ENCODE measurements at places on chromosomes 4 and X.

- DNase-seq = no peak
These were observed 52.1 kb upstream of the RHOH start for GRCh38 chr4:40144716-40145115.

DNA sequence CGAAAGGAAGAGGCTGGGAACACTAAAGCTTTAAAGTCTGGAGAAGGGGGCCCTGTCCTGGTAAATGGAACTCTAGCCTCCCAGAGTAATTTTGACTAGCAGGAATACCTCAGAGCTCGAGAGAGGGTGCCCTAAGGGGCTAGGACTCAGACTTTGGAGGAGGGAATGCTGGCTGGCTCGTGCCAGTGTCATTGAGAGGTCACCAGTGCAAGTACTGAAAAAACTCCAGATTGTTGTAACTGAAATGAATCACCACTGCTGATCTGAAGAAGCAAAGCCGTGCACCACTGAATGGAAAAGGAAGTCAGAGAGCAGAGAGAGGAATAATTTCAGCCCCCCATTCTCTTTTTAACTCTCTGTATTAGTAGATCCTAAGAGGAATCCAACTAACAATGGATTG is 690.2 kb downstream of the FAT4 start:
- DNase-seq = no peak

DNA sequence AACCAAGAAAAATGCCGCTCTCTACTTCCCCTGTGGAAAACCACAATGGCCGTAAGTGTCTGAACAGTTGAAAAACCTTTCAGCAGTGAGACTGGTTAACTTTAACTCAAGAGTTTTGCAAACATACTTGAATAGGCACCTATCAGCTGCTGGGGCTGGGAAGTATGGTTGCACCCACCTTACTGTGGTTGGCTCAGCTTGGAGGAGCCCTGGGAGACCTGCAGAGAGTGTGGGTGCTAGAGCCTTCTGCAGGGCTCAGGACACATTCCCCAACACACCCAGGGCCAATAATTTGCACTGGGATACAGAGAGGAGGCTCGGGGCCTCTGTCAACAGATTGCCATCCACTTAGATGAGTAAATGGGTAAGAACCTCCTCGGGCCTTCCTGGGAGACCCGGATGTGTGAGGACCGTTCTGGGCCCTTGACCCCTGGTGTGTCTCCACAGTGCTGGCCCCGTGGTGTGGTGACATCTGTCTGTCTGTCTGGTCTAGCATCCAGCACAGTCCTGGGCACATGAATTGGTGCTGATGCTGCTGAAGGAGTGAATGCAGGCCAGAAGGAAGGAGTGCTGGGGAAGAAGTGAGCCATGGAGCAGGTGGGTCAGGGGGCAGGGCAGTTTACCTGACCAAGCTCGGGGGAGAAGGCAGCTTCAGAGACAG is 46.5 kb downstream of the MAGEA1 start:
- no peak for DNase-seq

GRCh38 chr4:139841464-139842195 is 176.0 kb downstream of the MGST2 start:
- no peak for DNase-seq

GRCh38 chr4:166996216-166996615 is 238.1 kb downstream of the SPOCK3 start:
- no peak for DNase-seq

DNA sequence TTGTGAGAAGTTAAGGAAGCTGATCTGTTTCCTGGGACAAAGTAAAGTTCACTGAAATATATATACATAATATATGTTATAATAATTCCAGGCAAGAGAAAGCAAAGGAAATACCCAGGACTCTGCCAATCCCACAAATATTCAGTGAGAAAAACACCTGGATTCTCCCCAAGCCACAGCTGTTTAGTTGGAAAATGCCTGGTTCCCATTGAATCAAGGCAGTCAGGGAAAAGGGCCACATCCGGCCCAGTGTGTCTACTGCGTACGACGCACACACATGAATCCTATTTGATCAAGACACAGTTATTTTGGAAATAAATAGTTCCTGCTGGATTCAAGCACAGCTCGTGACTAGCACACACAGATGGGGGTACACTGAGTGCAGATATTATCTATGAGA is 6.3 kb upstream of the DCHS2 start:
- no peak for DNase-seq

DNA sequence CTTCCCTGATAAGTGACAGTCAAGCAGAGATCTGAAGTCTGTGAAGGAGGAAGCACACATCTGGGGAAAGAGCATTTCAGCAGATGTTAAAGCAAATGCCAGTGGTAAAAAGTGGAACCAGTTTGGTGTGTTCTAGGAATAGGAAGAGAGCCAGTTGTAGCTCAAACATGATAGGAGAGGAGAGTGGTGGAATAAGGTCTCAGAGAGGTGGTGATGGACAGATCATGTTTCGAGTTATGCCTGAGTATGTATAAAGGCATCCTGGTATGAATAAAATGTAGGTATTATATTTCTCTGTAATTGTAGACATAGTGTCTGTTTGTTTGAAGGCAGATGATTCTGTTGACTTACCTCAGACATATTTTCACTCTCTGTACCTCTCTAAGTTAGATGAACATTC is 89.1 kb downstream of the LARP7 start:
- DNase-seq = no peak

GRCh38 chr4:92255920-92256244 is 47.9 kb upstream of the GRID2 start:
- DNase-seq = no peak

DNA sequence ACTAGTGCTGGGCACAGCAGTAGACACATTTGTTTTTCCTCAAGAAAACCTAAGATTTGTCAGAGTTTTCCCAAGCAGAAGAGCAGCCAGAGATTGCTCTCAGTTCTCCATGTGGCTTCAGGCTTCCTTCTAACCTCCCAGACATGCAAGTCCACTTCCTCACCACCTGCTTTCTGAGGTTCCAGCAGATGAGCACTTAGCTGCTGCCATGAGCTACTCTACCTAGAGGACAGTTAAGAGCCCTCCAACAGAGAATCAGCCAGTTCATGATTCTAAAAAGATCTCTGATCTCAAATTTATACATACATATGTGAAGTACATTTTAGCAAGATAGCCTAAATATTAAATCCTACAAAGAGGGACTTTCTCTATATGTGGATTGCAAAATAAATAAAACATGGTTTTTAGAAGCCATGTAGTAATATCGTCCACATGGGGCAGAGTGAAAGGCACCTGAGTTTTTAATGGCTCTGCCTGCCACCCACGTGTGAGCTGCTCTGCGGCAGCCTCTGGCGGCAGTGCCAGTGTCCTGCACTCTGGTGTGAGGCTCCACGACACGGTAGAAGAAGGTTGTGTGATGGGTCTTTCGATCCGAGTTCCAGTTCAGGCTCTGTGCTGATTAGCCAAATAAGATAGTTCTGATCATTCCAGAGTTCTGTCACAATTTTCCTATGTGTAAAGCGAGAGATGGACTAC is 10.3 kb downstream of the CYP4V2 start:
- no peak for DNase-seq

GRCh38 chr4:104677116-104677515 is 182.4 kb upstream of the CXXC4 start:
- no peak for DNase-seq

DNA sequence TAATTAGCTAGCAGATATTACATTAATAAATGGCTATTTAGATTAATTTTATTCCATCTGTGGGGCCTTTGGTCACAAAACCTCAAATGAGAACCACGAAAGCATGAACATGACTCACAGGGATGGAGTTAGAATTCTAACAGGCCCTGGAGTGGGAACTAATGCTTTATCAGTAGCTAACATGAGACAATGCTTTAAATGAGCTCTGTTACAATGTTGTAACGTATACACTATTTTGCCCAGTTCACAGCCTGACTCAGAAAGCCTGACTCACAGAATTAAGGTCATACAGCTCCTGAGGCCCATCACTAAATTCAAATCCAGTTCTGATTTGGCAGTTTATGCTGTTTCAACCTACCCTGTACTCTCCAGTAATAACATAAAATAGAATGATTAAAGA is 23.2 kb downstream of the VEGFC start:
- DNase-seq = no peak

DNA sequence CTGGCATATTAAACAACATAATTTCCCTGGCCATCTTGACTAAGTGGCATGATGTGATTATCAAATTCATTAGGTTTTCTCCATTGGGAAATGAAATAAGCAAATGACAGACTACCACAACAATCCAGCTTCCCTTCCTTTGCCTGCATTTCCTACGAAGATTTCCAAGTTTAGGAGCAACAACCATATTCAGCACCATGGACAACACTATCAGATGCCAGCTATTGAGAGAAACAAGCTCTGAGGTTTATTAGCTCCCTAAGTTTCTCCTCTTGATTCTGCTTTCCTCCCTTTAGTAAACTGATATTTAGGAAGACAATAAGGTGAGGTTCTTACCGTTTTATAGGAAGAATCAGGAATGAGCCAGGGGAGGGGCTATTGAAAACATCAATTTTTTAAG is 36.2 kb downstream of the DCX start:
- no peak for DNase-seq

DNA sequence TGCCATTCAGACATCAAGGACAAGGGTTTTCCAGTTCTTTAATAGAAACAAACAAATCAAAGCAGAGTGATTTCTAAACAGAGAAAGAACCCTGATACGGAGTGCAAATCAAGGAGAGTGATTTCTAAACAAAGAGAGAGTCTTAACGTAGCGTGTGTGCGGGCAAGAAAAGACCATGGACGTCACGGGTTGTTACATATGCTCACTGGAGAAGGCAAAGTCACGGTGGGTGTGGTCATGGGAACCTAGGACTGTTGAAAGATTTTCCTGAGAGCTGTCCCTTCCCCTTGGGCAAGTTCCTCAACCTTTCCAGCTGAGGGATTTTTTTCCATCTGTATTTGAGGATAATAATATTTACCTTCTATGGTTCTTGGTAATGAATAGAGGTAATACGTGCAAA is 95.0 kb upstream of the SLC34A2 start:
- DNase-seq = no peak

DNA sequence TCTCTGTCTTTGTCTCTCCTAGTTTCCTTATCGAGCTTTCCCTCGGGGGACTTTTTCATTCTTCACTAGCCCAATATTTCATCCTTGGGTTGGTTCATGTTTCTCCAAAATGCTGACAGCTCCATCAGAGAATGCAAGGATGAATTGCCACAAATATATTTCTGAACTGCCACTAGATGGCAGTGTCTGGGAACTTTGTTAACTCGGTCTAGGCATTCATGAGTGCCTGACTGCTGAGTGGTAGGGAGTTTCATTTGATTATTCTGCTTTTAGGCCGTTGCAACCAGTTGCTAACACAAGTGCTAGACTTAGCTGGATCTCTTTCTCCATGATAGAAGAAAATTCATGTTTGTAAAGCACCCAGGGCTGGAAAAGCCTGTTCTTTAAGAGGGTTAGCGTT is 73.5 kb upstream of the RAP2C start:
- DNase-seq = peak; percentile 1

DNA sequence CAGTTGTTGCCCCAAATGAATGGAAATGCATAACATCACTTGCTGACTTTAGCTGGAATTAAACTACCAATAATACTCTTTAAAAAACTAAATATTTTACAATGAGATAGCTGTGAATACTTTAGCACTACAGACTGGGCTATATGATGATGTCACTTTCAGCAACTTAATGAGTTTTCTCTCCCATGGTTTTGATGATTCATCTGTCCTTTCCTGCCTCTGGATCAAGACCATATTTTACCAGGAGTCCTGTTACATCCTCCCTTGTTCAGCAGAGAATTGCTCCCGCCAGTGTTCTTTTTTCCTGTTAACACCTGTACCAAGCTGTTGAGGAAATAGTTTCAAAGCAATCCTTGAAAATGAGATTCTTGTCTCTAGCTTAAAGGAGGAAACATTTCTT is 543.0 kb downstream of the SPRY1 start:
- DNase-seq = peak; percentile 13

- DNase-seq = no peak
These were observed 40.5 kb downstream of the VEGFC start for GRCh38 chr4:176752191-176752749.

- DNase-seq = peak; percentile 49
These were observed 146.8 kb downstream of the PPP3CA start for GRCh38 chr4:101200561-101200960.

DNA sequence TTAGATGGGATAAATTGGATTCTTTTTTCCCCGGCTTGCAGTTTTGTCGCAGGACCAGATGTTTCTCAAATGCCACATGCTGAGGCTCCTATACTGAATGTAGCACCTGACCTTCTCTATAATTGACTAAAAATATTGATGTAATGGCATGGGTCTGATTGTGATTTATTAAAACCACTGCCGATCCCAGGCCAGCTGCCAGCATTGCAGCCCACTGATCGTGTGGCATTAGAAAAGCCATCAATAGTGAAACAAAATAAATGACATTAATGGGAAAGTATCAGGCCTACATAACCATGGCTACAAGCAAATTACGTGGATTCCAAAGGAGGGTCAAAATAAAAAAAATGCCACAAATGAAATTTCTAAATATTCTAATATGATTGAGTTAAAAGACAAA is 98.7 kb downstream of the MAB21L2 start:
- DNase-seq = no peak

- DNase-seq = no peak
These were observed 402.9 kb downstream of the PCDH18 start for GRCh38 chr4:137129441-137129840.

DNA sequence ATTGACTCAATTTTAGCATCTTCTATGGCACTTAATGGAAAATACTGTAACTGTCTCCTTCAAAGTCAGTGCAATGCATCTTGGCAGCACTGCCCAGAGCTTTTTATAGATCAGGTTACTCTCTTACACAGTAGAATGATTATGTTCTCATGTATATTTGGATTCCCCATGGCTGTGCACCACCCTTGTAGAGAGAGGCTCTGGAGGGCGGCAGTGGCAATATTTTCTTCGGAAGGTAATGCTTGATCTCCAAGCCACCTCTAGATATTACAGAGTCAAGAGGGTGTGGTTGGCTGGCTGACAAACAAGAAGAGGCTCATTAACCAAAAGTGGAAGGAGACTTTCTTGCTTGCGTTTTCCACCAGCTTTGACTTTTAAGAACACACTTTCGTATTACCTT is 72.8 kb upstream of the ARSJ start:
- no peak for DNase-seq

DNA sequence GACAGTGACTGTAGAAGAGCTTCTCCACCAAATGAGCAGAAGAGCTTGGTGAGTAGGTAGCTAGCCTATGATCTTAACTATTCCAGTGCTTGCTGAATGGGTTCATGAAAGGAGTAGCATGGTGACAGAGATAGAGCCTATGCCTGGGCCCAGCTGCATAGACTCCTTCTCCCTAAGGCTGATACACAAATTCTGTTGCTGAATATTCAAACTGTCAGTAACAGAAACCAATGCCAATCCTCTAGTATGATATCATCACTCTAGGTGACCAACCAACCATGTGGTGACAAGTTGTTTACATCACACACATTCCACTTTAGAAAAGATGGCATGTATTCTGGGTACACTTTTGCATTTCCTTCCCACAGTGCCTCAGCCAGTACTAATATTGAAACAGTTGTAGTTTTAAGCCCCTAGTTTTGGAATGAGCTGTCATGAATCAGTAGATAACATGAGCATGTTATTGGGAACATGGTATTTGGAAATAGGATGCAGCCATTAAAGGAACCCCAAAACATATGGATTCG is 103.4 kb upstream of the GRXCR1 start:
- no peak for DNase-seq

- DNase-seq = no peak
These were observed 19.7 kb upstream of the GPAT3 start for GRCh38 chr4:83516042-83516772.

- DNase-seq = no peak
These were observed 17.6 kb upstream of the KIAA1210 start for GRCh38 chrX:119145241-119145653.

- DNase-seq = no peak
These were observed 311.1 kb downstream of the CAMK2D start for GRCh38 chr4:113450295-113451080.

- no peak for DNase-seq
These were observed at the start of gene FAM53A for GRCh38 chr4:1683736-1684505. FAM53A (minus strand) TSS chr4:1684313; CDS start chr4:1668741, 15,572 bp downstream.

All from brain pericyte (primary cell).